ENCODE measurements at places on chromosomes 3 and 15.

GRCh38 chr3:11784971-11785377 lies 61.7 kb downstream of the TAMM41 start:
- DNase-seq: no peak

DNA sequence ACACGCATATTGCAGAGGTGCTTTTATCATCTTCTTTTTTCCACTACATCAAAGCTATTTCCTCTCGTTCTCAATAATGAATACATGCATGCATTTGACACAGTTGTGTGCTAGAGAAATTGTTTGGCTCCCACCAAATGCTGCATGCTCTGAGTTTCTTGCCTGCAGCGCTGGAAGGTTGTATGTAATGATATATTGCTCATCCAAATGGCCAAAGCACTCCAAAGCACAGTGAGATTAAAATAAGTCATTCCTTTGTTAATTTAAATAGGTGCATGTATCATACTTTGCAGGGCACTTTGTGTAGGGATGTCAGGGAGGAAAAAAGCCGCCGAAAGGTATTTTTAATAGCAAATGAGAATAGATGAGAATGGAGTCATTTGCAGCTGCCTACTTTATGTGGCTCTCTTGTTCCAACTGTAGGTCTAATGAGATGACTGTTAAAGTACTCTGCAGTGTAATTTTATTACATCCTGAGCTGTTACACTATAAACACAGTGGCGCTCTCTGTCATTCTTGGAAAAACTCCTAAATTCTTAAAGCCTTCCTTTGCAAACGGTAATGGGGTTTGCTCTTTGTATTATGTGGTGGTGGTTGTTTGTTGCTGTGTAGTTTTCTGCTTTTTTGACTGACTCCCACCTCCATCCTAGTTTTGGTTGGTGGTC lies 56.9 kb upstream of the SKOR1 start:
- DNase-seq: no peak

DNA sequence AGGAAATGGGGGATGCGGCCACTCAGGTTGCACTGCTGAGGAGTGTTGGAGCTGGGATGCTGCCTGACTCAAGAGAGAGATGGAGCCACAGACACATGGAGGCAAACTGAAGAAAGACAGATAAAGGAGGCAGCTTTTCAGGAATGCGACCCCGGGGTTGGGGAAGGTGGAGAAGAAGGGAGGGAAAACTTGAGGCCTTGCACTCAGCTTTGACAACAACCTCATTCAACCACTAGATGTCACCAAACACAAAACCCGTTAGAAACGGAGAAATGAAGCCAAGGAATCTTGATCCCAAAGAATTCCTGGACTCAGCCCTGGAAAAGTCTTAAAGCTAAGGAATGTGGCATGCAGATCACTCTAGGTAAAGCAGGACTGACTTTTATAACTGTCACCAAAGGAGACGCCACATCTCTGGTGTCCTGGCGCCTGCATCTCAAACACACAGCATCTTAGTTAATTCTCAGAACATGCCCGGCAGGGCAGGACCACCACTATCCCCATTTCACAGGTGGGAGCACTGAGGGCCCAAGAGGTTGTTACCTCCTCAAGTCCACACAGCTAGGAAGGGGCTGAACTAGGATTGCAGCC lies 59.6 kb upstream of the LMCD1 start:
- no peak for DNase-seq

- no peak for DNase-seq
These were observed 45.2 kb downstream of the CCNB2 start for GRCh38 chr15:59150185-59150584.

DNA sequence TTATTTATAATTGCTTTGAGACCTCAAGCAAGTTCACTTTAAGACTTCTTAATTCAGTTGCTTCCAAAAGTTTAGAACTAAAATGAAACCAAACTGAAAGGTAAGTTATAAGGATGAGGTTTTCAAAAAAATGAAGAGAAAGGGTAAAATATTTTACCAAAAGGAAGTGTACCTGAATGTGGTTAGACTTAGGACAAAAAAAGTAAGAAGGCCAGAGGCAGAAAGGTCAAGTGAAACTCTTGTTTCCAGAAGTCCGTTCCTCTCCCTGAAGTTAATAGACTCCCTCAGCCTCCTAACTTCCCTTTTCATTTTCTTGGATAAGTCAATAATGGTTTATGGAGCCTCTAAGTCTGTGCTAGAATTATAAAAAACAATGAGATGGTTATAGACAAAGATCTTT lies 16.6 kb downstream of the BTLA start:
- DNase-seq: no peak

DNA sequence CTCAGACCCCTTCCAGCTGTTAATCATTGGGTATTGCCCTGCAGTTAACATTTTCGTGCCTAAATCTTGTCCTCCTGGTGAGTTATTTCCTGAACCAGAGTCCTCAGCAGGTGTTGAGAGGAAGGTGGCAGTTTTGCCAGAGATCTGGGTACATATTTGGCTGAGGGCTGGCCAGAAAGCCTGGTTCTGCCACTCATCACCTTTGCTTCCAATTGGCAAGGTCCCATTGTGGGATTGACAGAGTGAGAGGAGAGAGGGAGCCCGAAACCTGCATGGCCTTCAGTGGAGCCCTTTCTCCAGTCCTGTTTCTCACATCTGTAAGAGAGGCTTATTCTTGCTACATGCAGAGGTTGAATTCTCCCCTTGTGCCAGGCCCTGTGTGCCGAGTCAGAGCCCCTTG lies 8.9 kb upstream of the TKT start:
- DNase-seq: no peak

GRCh38 chr3:127182431-127182830 lies 10.5 kb upstream of the PRR23E start:
- no peak for DNase-seq

DNA sequence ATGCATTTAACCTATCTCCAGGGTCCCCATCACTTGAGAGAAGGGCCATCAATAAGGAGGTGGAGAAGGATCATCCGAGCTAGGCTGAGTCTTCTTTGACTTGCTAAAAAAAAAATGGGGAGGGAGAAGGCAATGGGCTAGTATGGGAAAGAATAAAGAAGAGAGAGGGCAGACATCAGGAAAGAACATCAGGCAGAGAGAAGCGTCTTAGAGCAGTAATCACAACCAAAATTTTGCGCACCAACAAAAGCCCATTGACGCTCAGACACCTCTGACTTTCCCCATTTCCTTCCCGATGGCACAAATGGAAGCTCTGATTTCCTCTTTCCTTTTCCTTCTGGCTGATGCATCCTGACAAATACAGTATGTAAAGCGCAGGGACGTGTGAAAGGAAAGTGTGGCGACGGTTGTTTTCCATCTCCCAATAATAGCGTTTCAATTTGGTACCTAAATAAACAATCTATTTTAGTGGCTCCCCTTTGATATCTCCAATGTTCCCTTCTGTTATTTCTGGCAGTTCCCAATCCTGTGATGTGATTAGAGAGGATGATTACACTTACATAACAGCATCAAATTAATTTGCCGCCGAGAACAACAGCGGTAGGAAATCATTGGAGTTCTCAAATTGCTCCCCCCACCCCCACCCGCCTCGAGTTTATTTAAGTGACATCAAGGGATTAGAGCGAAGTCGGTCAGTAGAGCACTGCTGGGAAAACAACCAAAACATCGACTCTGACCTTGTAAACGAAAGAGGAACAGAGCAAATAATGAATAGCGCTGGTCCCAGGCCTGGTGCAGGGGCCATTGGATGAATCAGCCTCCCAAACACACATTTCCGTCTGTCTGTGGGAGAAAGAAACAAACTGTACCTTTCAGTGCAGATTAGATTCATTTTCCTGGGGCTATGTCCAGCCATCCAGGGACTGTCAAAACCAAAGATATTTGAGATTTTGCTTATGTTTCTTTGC lies 273.3 kb upstream of the ICE2 start:
- no peak for DNase-seq

DNA sequence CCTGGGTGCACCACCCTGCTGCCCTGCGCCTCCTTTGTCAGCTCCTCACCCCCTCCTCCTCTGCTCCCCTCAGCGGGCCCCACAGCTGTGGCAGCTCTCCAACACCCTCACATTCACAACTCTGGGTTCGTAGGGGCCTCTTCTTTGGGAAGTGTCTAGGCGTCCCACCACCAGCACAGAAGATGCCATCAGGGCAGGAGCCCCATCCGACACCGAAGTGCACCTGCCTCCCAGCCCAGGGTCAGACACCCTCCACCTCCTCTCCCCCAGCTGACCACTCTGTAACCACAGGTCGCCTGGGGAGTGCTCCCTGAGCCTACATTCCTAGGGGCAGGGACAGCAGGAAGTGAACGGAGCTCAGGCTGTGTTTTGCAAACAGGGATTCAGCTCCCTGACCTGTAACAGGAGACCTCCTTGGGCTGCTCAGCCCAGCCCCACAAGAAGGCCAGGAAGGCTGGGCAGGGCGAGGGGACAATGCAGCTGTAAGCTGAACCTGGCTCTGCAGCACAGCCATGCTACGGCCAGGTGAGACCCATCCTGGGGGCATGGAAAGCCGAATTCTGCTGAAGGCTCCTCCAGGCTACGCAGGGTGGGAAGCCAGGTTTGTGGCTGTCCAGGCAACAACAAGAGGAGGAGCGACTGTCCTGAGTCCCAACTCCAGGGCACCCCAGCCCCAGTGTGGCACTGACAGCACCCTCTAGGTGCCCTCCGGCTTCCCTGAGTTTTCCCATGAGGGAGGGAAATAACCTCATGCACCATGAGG lies 269.0 kb downstream of the GOLGA6L6 start:
- DNase-seq: no peak

- no peak for DNase-seq
These were observed 54.1 kb downstream of the RORA start for GRCh38 chr15:61175024-61175423.

- no peak for DNase-seq
These were observed 58.5 kb upstream of the ZNF148 start for GRCh38 chr3:125433611-125434041.
